ENCODE measurements at places on chromosomes 12 and 14. TPM values are rescaled to one million over a fixed set of nuclear protein-coding genes. Genes with fewer than 3 reads are reported as not detected.

DNA sequence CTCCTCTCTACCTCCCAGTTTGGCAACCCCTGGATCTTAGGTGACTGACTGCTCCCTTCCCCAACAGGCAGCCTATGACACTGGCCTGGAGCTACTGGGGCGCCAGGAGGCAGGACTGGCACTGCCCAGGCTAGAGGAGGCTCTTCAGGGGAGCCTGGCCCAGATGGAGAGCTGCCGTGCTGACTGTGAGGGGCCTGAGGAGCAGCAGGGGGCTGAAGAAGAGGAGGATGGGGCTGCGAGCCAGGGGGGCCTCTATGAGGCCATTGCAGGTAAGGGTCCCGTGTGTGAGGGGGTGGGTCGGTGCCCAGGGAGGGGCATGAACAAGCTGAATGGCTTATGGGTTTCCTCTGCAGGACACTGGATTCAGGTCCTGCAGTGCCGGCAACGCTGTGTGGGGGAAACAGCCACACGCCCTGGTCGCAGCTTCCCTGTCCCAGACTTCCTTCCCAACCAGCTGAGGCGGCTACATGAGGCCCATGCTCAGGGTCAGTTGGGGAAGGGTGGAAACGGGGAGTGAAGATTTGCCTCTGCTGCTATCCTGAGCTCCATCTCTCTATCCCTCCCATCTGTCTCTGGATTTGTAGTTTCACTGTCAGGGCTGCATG is 2.2 kb downstream of the P3H3 start:
- DNase-seq: no peak

GRCh38 chr14:67232066-67232465 is 9.2 kb upstream of the PALS1 start:
- DNase-seq: no peak

- DNase-seq: no peak
These were observed 47.2 kb downstream of the PUS7L start for GRCh38 chr12:43711348-43711747.

DNA sequence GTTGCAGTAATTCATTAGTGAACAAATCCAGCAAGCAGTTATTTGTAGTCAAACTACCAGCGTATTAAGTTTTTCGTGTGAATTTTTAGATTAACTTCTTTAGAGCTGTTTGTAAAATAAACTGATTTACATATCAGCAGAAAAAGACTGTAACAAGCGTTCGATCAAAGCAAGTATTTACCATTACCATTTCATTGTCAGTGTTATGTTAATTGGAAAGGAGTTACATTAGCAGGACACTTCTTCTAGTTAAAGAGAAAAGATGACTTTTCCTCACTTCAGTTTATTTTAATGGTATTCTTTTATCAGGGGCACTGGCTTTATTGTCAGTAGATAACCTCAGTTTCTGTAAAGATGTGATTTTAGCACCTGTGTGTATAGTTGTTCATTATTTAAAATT is 151.1 kb upstream of the AEBP2 start:
- DNase-seq: no peak

DNA sequence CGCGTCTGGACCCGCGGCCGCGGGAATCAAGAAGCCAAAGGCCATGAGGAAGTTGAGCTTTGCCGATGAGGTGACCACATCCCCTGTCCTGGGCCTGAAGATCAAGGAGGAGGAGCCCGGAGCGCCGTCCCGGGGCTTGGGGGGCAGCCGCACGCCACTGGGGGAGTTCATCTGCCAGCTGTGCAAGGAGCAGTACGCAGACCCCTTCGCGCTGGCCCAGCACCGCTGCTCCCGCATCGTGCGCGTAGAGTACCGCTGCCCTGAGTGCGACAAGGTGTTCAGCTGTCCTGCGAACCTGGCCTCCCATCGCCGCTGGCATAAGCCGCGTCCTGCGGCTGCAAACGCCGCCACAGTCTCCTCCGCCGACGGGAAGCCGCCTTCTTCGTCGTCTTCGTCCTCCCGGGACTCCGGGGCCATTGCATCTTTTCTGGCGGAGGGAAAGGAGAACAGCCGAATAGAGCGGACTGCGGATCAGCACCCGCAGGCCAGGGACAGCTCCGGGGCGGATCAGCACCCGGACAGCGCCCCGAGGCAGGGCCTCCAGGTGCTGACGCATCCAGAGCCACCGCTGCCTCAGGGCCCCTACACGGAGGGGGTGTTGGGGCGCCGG is 1.0 kb downstream of the INSM2 start:
- peak; percentile 48 for DNase-seq

DNA sequence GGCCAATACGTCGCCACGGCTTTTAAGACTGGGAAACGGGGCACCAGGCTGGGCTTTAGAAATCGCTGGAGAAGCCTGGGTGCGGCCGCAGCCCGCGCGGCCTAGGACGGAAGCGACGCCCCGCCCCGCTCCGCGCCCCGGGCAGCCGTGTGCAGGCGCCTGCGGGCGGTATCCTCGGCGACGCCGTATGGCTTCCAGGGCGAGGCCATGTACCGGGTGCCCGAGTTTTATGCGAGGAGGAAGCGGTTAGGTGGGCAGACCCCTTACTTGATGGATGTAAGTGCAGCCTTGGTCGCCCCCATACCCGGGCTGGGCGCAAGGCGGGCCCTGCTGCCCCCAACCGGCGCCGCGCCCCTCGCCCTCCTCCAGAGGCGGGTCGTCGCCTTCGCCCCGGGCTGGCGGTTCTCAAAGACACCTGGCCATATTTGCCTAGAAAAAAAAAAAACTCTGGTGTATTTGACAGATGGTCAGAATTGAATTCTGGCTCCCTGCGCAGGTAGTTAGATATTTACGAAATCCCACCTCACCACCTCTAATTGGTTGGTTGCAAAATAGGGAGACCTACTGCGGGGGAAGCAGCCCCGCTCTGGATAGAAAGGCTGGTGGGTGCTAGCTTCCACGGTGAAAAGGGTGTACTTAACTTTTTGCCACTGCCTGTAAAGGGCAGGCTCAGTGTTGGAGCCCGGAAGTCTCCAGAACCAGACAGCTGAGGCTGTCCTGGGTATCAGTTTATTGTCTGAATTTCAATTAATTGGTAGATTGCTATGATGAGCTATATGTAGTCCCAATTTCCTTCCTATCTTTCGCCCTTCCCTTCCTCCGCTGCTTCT is at the start of gene PPP1R36:
Gene PPP1R36 (plus strand): TSS at position 171 of the 830 bp plus-strand sequence. CDS start 37 bp downstream, at position 208.
- no peak for DNase-seq

- DNase-seq: no peak
These were observed 4.3 kb upstream of the GPR19 start for GRCh38 chr12:12700254-12700653.

DNA sequence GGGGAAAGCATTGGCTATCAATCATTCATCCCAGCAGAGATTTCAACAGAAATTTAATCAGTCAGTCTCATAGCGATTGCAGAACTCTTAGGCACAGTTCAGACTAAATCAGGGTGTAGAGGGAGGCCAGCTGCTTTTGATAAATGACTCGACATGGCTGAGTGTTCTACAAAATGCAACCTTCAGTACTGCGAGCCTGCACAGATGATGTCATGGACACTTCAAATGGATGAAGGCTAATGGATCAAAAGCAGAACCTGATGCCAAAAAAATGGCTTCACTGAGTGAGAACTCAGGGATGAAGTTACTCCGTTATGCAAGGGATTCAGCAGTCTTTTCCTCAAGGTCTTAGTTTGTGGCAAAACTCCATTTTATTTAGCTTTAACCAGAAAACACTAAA is 167.3 kb downstream of the DACT1 start:
- no peak for DNase-seq

DNA sequence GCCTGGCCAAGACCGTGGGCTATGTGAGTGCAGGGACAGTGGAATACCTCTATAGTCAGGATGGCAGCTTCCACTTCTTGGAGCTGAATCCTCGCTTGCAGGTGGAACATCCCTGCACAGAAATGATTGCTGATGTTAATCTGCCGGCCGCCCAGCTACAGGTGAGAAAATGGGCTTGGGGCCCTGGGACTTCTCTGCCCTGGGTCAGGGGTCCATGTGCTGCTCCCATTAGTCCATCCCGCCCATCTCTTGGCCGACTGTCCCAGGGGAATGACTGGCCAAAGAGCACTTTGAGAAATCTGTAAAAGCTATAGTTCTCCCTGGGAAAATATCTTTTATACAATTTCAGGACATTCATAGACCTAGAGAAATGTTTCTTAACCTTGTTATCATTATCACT is 63.5 kb downstream of the ACACB start:
- no peak for DNase-seq

DNA sequence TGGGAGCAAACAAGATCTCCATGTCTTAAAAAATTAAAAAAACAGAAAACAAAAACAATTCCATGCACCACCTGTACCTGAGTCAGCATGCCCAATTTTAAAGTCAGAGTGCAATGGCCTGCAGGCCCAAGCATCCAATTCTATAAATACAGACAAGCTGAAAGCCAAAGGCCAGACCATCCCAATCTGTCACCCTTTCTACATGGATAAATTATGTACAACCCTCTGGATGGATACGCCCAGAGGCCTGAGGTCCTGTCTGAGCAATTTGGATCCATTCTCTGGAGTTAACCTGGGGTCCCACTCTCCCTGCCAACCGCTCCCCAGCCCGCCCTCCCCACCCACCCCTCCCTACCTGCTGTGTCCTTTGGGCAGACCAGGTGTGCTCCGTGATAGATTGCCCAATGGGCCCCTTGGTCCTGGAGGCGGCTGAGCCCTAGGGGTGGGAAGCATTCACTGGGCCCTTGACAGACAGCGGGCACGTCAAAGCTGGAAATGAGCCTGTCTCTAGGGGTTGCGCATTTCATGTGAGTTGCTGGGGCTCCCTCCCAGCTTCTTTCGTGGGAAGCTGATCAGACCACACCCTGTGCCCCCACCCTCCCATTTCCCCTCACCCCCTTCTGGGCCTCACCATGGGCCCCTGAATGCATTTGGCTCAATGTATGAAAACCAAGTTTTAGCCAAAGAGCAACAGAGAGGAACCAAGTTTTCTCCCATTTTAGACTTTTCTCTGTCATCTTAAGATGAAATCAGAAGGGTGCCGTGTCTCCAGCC is 171.3 kb downstream of the BCL11B start:
- DNase-seq: no peak

DNA sequence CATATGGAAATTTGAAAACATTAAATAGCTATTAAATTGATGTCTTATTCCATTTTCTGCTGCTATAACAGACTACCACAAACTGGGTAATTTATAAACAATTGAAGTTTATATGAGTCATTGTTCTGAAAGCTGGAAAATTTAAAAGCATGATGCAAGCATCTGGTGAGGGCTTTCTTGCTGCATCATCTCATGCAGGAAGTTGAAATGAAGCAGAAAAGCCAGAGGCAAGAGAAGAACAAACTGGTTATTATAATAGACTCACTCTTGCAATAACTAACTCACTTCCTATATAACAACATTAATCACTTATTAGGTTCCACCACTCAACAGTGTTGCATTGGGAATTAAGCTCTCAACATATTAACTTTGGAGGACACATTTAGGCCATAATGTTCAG is 1277.4 kb downstream of the LRFN5 start:
- DNase-seq: no peak

- no peak for DNase-seq
These were observed 431.2 kb upstream of the PDE3A start for GRCh38 chr12:19937161-19937560.

GRCh38 chr14:86346818-86347384 is 817.0 kb downstream of the FLRT2 start:
- DNase-seq: no peak

DNA sequence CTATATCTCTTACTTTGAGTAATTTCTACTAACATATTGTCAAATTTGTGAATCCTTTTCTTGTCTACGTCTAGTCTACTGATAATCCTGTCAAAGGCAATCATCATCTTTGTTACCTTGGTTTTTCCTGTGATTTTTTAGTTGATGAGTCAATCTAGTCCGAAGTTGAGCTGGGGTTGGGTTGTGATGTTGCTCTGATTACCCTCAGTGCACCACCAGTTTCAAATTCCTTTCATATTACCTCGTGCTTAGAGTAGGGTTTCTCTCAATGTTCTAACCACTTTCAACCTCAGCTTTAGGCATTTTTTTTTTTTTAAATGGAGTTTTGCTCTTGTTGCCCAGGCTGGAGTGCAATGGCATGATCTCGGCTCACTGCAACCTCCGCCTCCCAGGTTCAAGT is 186.8 kb downstream of the BTG1 start:
- no peak for DNase-seq

- no peak for DNase-seq
These were observed 371.7 kb downstream of the DPF3 start for GRCh38 chr14:72521968-72522741.

GRCh38 chr12:120801146-120801545 is 75.5 kb downstream of the ACADS start:
- DNase-seq: no peak

DNA sequence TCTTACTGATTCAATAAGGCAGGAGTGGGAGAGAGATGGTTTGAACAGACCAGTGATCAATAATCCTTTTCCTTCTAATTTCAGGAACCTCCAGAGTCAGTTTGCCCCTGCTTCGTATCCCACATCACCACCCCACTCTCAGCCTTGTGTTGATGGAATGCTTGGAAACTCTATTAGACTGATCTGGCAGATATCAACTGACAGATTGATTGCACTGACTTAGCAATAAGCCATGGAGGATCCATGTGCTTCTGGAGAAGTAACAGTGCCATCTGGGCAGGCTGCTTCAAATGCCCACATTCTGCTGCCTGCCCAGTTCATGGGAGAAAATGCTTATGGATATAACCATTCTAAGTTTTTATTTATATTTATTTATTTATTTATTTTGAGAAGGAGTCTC is 218.0 kb downstream of the SLC2A13 start:
- DNase-seq: no peak

GRCh38 chr12:116123451-116124258 is 153.8 kb downstream of the MED13L start:
- no peak for DNase-seq

DNA sequence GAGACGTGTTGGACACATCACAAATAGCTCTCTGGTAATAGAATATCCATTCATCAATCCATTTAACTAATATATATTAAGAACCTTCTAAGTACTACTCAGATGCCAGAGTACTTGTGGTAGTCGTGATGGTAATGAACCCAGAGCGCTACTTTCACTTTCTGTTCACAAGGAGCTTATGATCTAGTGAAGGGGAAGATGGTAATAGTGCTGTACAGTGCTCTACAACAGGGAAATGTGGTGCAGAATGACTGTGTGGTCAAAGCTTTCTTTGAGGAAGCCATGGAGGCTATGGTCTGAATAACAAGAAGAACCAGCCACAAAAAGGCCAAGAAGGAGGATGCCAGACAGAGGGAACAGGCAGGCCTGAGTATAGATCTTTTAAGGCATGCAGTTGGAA is 212.0 kb downstream of the PTPRO start:
- no peak for DNase-seq

- DNase-seq: no peak
These were observed 217.6 kb downstream of the ANO6 start for GRCh38 chr12:45433441-45433868.

GRCh38 chr14:41482861-41483260 is 123.8 kb upstream of the LRFN5 start:
- no peak for DNase-seq

- no peak for DNase-seq
These were observed 398.2 kb upstream of the SEL1L start for GRCh38 chr14:81931828-81932227.

- no peak for DNase-seq
These were observed 245.5 kb downstream of the BCL11B start for GRCh38 chr14:99026471-99026870.

RDH11 gene
- total RNA-seq: 79.9 TPM

TCL1A gene
- not detected for total RNA-seq

ANO2 gene
- 10.1 TPM for total RNA-seq

RAD9B gene
- total RNA-seq: 2.3 TPM

OTOGL gene
- 6.5 TPM for total RNA-seq

TMEM253 gene
- not detected for total RNA-seq

RPS6KL1 gene
- 57.4 TPM for total RNA-seq

G2E3 gene
- 22.3 TPM for total RNA-seq

TAPBPL gene
- total RNA-seq: 11.8 TPM
